ENCODE measurements at places on chromosomes 6 and 20. TPM values are rescaled to one million over a fixed set of nuclear protein-coding genes. Genes with fewer than 3 reads are reported as not detected.

- H3K4me1 ChIP-seq: no peaks in the 10 kb centered on the region
- no peak for DNase-seq
- H3K36me3 ChIP-seq: no peaks in the 10 kb centered on the region
- no peak overlapping the region for H3K27ac ChIP-seq
- no peak overlapping the region for H3K4me3 ChIP-seq
Observed at GRCh38 chr6:155578251-155578650, 122.6 kb upstream of the NOX3 start.

DNA sequence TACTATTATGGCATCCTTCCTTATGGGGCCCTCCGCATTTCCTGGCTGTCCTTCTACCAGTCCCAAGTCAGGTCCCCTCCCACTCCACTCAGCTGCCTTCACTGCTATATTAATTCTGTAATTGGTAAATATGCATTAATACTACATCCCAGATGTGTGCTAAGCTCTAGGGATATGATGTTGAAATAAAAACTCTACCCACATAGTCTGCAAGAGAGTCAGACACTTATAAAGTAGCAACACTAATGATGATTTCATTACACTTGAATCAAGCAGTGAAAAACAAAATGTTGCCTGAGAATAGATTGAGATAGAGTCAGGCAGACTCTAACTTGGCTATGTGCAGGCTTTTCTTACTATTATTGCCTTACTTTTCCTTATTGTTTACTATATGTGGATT lies 62.4 kb downstream of the AIG1 start:
- no peaks in the 10 kb centered on the region for H3K27me3 ChIP-seq
- H3K27ac ChIP-seq: no peak overlapping the region
- H3K36me3 ChIP-seq: no peaks in the 10 kb centered on the region
- H3K4me3 ChIP-seq: no peak overlapping the region

DNA sequence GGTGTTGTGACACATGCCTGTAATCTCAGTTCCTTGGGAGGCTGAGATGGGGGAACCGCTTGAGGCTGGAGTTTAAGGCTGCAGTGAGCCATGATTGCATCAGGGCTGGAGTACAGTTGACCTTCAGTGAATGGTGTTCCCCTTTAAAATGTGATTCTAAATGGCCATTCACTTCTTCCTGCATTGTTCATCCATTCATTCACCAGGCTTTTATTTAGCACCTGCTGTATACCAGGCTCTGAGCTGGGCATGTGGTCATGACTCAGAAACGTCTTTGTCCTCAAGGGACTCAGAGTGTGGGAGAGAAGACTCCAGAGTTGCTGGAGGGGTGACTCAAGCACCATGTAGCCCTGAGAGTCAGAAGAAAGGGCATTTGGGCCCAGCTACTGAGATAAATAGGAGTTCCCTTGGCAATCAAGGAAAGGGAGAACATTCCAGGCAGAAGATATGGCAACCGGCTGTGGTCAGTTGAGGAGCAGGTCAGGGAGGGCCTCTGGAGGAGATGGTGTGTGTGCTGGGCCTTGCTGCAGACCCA lies 101.1 kb downstream of the DLGAP4 start:
- peaks cover 55% of the 10 kb centered on the region for H3K27me3 ChIP-seq
- no peak overlapping the region for H3K27ac ChIP-seq
- no peaks in the 10 kb centered on the region for H3K4me1 ChIP-seq
- no peaks in the 10 kb centered on the region for H3K36me3 ChIP-seq

DNA sequence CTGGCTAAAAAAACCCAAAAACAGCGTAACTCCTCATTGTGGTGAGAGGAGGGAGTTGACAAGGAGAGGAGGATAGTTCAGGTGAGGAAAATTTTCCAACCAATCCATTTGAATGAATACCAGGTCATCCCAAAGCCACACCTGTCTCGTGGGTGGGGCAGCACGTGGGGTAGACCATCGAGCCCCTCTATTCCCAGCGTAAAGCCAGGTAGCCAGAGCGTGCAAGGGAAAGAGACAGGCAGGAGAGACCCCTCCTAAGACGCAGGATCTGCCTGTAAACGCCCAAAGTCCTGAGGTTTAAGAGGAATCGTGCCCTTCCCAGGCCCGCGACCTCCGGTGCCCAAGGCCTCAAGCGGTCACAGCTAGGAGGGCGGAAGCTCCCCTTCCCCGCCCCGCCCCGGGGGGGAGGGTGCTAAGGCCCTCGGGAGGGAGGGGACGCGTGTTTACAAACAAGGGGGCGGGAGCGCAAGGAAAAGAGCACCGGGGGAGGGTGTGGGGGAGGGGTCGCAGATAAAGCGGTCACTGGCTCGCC lies 712 bp downstream of the RXRB start:
- H3K36me3 ChIP-seq: peaks cover 58% of the 10 kb centered on the region
- H3K27me3 ChIP-seq: no peaks in the 10 kb centered on the region
- H3K4me1 ChIP-seq: peaks cover 46% of the 10 kb centered on the region
- DNase-seq: peak; percentile 98

Gene OR2J3
- not detected for total RNA-seq

Gene ALDH5A1
- 20.5 TPM for total RNA-seq
